ENCODE measurements at places on chromosomes 4 and X.

DNA sequence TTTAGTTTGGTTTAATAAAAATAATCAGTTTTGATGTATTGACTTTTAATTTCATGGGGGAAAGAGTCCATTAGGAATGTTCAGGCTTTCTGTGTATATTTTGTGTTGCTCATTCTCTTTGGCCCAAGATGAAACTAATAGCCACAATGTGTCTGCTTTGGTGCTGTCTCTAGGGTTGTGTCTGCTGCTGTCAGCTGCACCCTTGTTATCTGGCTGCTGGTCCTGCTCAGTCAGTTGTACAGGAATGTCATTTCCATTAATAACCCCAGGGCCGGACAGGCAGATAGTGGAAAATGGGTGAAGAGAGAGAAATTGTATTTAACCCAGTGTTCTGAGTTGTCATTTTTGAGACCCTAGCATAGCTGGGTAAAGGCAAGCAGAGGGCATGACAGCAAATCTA, 115.1 kb downstream of the PHEX start:
- DNase-seq = no peak

DNA sequence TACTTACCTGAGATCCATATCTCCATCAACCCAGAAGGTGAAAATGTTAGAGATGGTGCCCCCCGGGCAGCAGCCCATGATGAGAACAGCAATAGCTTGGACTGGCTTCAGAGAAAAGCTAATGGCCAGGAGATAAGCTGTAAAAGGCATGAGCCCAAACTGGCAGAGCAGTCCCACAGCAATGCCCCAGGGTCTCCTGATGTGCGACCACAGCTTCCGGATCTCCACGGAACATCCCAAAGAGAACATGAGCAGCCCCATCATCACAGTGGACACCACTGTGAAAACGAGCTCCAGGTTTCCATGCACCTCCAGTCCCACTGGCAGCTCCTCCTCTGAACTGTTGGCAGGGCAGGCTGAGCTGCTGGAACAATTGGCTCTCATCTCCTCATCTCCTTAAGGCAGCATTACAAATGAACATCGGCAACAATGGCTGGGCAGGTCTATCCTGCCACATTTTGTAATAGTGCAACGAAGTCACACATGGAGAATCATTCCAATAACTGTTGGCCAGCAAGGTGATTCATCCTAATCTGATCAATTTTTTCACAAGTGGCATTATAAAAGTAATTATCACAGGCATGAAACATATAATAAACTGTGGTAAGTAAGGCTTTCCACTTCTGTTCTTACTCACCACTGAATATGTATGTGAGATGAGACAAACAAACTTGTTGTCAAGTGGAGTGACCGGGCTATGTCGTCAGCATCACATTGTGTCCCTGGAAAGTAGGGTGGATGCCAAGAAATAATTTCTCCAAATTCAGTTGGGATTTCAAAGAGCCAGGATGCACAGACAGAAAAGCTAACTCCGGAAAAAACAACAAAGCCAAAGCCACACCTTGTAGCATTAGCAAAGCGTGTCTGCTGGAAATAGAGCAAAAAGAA, at the start of gene SLC10A6:
Gene SLC10A6 (minus strand): TSS at position 653 of the 888 bp plus-strand sequence. CDS start 269 bp downstream, at position 384.
- no peak for DNase-seq

GRCh38 chrX:32937043-32937442, 274.3 kb downstream of the DMD start:
- no peak for DNase-seq

DNA sequence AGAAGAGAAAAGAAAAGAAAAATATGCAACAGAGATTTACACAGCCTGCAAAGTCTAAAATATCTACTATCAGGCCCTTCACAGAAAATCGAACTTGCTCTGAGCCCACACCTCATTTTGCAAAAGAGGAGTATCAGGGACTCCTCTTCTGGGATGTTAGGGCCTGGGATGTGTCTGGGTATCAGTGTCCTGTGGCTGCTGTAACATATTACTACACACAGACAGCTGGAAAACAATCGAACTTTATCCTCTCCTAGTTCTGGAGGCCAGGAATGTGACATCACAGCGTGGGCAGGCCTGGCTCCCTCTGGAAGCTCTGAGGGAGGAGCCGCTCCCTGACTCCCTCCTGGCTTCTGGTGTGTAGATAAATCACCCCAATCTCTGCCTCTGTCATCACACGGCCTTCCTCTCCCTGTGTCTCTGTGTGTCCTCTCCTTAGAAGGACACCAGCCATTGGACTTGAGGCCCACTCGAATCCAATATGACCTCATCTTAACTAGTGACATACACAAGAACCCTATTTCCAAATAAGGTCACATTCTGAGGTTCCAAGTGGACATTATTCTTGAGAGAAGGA, 52.9 kb downstream of the PPP2R2C start:
- DNase-seq = no peak

GRCh38 chr4:171265190-171265818, 547.9 kb upstream of the GALNTL6 start:
- DNase-seq = no peak

- no peak for DNase-seq
These were observed 27.0 kb upstream of the TMEM131L start for GRCh38 chr4:153438916-153439756.

DNA sequence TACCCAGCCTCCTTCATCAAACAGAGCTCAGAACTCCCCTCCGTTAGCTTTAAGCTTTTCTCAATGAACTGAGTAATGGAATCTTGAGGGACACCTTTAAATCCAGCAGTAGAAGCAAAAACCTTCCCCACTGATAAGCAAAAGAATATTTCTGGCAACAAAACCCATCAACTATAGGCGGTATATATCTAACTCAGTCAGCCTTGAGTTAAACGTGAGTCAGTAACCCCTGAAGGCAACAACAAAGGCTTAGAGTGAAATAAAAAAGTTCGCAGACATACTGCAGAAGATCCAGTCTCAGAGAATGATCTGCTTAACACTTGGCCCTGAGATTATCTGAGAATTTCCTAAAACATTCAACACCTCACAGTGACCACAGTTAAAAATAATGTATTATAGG, 77.2 kb downstream of the DMD start:
- DNase-seq = no peak

DNA sequence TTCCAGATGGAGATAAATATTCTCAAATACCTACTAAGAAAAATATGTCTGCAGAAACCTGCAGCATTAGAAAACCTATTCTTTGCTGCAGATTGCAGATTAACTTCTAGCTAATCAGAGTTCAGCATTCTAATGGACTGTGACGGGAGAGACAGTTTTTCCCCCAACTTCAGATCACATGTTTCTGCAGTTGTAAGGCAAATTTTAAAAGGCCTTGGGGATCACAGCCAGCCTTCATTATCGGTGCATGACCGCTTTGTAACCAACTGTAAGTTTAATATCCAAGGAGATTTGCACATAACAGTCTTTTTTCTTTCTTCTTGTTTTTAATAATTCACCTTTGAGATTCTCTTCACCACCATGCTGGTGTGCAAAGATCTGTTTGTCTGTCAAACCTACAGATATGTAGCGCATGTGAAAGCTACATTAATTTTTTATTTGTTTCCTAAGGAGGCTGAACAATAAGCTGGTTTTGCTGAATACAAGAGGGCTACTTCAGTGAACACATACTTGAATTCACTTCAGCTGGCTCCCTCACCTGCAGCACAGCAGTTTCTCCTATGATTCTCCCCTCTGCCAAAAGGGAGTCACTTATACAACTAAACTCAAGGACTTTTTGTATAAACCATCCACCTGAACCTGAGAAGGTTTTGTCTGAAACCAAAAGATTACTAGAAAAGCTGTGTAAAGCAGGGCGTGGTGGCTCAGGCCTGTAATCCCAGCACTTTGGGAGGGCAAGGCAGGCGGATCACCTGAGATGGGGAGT, 488.5 kb downstream of the RPA4 start:
- no peak for DNase-seq

- DNase-seq = no peak
These were observed 125.5 kb downstream of the OPHN1 start for GRCh38 chrX:68307769-68308168.

- no peak for DNase-seq
These were observed at the start of gene PSAPL1 for GRCh38 chr4:7434766-7435150. PSAPL1 (minus strand) TSS chr4:7434930; CDS start chr4:7434879, 51 bp downstream.

- no peak for DNase-seq
These were observed 83.1 kb downstream of the DMD start for GRCh38 chrX:33128048-33128805.

All from NCI-H2171 treated with DMSO at 0.1 percent for 48 hours (cell line).